ENCODE measurements at places on chromosomes 4 and X. TPM values are rescaled to one million over a fixed set of nuclear protein-coding genes. Genes with fewer than 3 reads are reported as not detected.

Gene MID2
- total RNA-seq = 18.6 TPM

Gene TMSB15A
- 109 TPM for total RNA-seq

Gene BTK
- total RNA-seq = 0.34 TPM

Gene RTL3
- total RNA-seq = not detected

Gene CHST7
- 1.2 TPM for total RNA-seq

Gene IL2
- not detected for total RNA-seq

Gene HDX
- 10.7 TPM for total RNA-seq

Gene MPP1
- total RNA-seq = 10.4 TPM

Gene UNC5C
- 20.5 TPM for total RNA-seq

Gene ZCCHC18
- total RNA-seq = 2.6 TPM

Gene SULT1E1
- total RNA-seq = 64.9 TPM

Gene CCSER1
- total RNA-seq = 18.1 TPM

Gene ATG4A
- total RNA-seq = 11.5 TPM

Gene UGT2A1
- not detected for total RNA-seq

Gene AGA
- total RNA-seq = 19.5 TPM

Gene ODAM
- total RNA-seq = 0.90 TPM

Gene NKRF
- 11.8 TPM for total RNA-seq

Gene NUDT10
- 10.4 TPM for total RNA-seq

Gene NELFA
- 44.8 TPM for total RNA-seq

Gene NLGN4X
- 51.5 TPM for total RNA-seq

Gene MSX1
- 7.4 TPM for total RNA-seq

Gene ATRX
- total RNA-seq = 86.7 TPM

Gene SLC34A2
- total RNA-seq = 25.7 TPM

Gene PF4V1
- total RNA-seq = not detected

Data from type B pancreatic cell (in vitro differentiated cells).